NCI-H345 (cell line): ENCODE measurements at places on chromosomes 2 and 18.

GRCh38 chr18:25176518-25177042 lies 175.4 kb downstream of the ZNF521 start:
- DNase-seq: no peak

GRCh38 chr2:176468457-176469113 lies 199.3 kb downstream of the MTX2 start:
- DNase-seq: no peak

- DNase-seq: no peak
Measured at GRCh38 chr2:47070920-47071824, 83.9 kb downstream of the STPG4 start.

- no peak for DNase-seq
Measured at GRCh38 chr2:151200844-151201243, 60.8 kb downstream of the RBM43 start.

DNA sequence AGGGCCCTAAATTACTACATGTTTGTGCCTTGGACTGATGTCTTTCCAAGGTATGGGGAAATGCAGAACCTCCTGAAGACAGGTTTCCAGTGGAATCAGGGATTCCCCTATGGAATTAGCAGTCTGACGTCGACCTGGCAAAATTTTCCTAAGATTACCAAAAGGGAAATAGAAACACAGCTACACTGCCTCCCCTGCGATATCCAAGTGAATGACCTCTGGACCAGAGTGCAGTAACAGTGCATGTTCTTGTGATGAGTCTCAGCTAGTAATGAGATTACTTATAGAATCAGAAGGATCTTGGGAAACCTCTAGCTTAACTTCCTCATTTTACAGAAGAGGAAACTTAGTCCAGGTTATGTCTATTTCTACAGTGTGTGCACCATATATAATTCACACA lies 21.3 kb upstream of the CHST9 start:
- no peak for DNase-seq

DNA sequence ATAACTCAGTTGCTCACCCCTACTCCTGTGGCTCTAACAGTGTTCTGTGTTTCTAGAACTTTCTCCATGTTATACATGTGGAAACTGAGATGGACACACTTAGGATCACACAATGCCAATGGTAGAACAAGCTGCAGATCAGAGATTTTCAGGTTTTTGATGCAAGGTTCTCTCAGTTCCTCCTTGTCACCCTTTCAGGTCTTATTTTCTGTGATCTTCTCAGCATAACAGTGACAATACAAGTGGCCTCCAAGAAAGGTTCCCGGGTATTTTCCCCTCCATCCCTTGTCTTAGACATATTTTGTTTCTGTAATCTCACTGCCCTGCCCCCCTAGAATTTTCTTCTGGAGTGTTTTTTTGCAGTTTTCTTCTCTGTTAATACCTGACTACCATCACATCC lies 6.2 kb upstream of the MGAT5 start:
- no peak for DNase-seq

DNA sequence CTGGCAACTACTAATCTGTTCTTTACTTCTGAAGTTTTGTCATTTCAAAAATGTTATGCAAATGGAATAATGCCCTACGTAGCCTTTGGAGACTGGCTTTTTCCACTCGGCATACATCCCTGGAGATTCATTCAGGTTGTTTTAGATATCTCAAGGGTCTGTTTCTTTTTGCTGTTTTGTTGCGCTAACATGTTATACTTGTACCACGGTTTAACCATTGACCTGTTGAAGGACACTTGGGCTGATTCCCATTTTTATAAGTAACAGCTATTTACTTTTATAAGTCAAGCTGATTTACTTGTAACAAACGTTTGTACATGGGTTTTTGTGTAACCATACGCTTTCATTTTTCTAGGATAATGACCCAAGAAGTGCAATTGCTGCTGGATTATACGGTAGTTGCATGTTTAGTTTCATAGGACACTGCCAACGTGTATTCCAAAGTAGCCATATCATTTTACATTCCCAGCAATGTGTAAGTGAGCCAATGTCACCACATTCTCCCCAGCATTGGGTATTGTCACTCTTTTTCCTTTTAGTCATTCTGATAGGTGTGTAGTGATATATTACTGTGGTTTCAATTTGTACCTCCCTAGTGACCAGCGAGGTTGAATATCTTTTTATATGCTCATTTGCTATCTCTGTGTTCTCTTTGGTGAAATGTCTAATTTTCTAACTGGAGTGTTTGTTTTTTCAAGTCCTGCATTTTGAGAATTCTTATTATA lies 36.5 kb upstream of the STAT4 start:
- no peak for DNase-seq

DNA sequence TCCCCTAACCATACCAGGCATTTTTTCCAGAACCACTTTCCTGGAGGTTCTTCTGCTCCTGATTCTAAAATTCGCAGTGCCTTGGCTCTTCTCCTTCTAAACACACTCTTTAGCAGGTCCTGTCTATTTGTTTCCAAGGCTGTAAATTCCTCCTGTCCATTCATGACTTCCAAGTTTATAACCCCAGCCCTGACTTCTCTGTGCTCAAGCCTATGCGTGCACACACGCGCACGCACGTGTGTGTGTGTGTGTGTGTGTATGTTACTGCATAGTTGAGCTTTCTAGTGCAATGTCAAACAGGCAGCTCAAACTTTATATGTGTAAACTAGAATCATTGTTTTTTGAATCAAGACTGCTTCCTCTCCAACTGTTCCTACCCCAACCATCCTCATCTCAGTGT lies 337.7 kb downstream of the LRRTM1 start:
- no peak for DNase-seq

GRCh38 chr2:33029926-33030325 lies 83.2 kb downstream of the LTBP1 start:
- DNase-seq: no peak
